Cerebellar nuclear complex (tissue), 1 donor: ENCODE measurements at places on chromosomes 2 and 18.

GRCh38 chr2:40546439-40547191 lies 94.7 kb upstream of the SLC8A1 start:
- no peak for DNase-seq

DNA sequence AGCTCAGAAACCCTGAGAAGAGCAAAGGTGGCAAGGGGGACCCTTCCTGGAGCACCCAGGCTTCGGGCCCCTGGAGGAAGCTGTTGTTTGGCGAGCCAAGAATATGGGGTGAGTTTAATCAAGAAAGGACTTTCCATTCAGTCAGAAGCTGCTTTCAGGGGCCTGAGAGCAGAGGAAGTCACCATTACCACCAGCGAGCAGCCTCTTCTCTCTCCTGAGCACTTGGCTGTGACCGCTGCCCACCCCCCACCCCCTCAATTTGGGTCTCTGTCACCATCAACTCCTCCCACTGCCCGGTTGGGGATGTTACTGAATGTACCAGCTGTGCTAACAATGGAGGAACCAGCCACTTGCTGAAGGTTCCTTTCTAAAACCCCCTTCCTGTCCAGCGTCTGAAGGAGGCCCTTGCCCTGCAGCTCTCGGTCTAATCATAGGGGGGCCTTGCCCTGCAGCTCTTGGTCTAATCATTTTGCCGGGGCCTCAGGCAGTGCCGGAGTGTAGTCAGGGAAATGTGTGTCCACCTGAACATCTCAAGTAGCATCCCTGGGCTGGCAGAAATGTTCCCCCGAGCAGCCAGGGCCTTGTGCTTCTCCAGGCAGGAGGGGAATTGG lies 943 bp downstream of the INPP5D start:
- no peak for DNase-seq

DNA sequence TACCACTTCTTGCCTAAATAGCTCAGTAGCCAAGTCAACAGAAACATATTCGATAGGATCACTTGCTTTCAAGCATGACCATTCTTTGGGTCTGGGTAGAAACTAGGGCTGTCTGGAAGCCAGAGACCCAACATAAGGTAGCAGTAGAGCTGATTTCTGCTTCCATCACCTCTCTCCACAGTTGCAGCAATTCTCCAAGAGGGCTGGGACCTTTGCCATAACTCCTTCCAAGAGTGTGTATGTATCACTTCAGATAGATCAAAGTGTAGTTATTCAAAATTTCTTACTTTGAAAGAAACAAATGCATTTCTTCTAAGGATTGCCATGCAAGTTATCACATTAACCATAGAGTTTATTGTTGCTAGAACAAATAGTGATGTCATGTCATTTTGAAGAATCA lies 172.0 kb upstream of the GALNT5 start:
- DNase-seq = no peak

DNA sequence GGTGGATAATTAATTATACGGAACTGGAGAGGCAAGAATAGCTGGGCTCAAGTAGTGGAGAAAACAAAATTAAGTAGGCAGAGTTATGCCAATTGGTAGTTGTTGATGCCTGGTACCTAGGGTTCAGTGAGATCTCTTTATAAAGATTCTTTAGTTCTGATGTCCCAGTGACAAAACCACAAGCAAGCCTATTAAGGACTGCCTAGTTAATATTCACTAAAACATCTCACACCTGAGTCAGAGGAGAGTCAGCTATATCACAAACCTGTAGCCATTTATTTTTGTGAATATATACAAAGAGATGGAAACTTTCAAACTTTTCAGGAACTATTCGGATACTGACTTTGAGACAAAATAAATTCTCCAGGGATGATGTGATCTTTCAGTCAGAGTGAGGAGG lies 213.9 kb upstream of the CYP26B1 start:
- DNase-seq = no peak

- DNase-seq = no peak
Observed at GRCh38 chr18:9916077-9916639, 2.3 kb downstream of the VAPA start.
